ENCODE measurements at places on chromosomes 2 and 18. TPM values are rescaled to one million over a fixed set of nuclear protein-coding genes. Genes with fewer than 3 reads are reported as not detected.

The EPHA4 gene
- 5.6 TPM for total RNA-seq

The UGGT1 gene
- total RNA-seq: 92.8 TPM

The PAX8 gene
- total RNA-seq: 0.38 TPM

The SMIM21 gene
- not detected for total RNA-seq

The HOXD12 gene
- total RNA-seq: not detected

The RPE gene
- 151 TPM for total RNA-seq

The SKOR2 gene
- total RNA-seq: not detected
